ENCODE measurements at places on chromosomes 7 and 10.

GRCh38 chr10:95289003-95289920 lies 1.5 kb downstream of the PDLIM1 start:
- DNase-seq: no peak

DNA sequence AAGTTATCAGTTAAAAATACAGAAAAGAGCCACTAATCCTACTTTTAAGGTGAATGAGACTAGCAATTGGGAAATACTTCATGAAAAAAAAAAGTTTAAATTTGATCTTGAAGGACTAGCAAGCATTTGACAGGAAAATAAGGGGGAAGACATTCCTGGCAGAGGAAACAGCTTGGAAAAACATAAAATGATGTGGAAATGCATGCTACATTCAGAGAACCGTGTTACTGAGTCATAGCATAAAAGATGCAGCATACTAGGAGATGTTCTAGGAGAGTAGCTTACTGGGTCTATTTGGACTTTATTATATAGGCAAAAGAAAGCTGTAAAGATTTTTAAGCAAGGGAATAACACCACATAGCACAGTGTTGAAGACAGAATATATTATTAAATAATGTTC lies 108.6 kb upstream of the COL1A2 start:
- no peak for DNase-seq

DNA sequence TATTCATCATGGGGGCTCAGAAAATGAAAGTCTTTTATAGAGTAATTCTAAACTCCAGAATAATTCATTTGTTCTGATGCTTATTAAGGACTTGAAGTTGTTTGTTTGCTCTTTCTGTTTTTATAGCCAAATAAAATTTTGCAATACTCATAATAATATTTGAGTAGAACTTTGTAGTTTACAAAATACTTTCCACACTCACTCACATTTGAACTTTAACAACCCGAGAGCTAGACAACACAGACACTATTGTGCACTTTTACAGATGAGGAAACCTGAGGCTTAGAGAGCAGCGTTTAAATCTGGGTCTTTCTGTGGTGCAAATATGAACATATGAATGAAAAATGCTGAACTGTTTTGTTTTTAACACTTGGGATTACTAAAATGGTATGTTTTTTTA lies 126.8 kb downstream of the KAT6B start:
- DNase-seq: no peak

- DNase-seq: no peak
These were observed 234.5 kb upstream of the MEOX2 start for GRCh38 chr7:15920953-15921352.

GRCh38 chr10:73875139-73875475 lies 752 bp upstream of the CAMK2G start:
- DNase-seq: no peak

GRCh38 chr7:25158966-25159365 lies 33.9 kb upstream of the CYCS start:
- no peak for DNase-seq

- no peak for DNase-seq
These were observed 545.1 kb downstream of the AUTS2 start for GRCh38 chr7:70143075-70144044.

DNA sequence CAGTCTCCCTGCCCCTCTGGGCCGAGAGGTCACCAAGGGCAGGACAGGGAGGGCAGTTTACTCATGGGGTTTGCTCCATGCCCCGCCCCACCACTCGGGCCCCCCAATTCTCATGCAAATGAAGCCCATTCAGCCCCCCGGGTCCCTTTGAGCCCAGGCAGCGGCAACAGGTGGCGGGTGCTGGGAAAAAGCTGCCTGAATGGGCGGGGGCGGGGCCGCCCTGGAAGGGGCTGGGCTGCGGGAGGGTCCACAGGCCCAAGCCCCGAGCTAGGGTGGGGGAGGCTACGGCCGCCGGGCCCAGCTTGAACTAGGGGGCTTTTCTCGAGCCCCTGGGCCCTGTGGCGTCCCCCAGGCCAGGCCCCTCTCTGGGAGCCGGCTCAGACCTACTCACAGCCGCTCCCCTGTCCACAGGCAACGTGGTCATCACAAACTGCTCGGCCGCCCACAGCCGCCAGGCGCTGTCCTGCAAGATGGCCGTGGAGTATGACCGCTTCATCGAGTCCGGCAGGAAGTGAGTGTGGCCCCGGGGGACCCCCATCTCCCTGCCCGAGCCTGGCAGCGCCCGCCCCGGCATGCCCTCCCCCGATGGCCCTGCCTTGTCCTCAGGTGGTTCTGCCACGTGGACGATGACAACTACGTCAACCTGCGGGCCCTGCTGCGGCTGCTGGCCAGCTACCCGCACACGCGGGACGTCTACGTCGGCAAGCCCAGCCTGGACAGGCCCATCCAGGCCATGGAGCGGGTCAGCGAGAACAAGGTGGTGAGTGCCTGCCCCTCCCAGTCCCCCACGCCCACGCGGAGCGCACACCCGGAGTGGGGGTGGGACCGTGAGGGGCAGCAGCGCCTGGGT lies 5.5 kb downstream of the LFNG start:
- DNase-seq: no peak
